Renal pelvis (tissue), 12 donors: ENCODE measurements at places on chromosomes 12 and 14. TPM values are rescaled to one million over a fixed set of nuclear protein-coding genes. Genes with fewer than 3 reads are reported as not detected.
A peak's percentile ranks its signal among the peaks of the same experiment; 100 is the strongest.

DNA sequence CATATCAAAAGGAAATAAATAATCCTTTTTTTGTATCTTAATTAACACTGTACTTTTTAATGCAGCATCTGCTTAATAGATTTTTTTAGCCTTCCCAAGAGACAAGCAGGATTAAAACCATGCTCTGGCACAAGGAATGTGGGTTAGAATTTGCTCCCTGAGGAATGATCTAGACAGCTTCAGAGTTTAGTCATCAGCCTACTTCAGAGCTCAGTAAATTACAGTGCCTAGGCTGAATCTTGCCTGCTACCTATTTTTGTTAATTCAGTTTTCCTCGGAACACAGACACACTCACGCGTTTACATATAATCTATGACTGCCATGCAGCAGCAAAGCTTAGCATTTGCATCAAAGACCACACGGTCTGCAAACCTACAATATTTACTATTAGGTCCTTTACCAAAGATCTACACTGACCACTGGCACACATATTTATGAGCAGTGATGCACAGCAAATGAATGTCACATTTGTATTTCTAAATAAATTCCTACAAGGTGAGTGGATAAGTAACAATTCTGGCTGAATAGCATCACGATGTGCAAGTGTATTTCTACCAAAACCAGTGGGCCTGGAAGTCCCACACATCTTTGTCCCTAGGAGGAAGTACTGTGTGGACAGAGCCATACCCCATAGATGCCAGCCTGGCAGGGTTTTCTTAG lies 309.8 kb upstream of the TMEM132C start:
- no peak for DNase-seq

Gene BATF
- polyA plus RNA-seq: 0.68 TPM

Gene TMTC2
- 33.5 TPM for polyA plus RNA-seq

- no peak for DNase-seq
Observed at GRCh38 chr12:6928703-6929407, 1.1 kb downstream of the ATN1 start.

DNA sequence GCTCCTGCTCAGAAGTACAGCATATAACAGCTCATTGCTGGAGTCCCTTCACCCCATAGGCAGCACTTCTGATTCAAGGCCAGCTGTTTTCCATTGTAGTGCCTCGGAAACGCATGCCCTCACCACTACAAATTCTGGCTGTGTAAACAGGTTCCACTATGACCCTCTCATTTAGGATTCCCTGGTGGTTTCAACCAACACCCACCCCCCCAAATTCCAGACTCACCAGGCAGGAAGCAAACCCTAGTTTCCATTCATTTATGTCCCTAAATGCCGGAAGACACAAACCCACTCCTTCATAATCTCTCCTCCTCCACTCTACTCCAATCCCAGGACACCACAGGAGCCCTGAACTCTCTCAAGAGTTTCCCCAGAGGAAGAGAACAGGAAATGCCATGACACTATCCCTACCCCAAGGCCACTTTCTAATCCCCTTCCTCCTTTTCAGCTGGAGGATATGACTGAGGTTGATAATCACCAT lies 75.9 kb upstream of the TMPO start:
- DNase-seq: no peak

DNA sequence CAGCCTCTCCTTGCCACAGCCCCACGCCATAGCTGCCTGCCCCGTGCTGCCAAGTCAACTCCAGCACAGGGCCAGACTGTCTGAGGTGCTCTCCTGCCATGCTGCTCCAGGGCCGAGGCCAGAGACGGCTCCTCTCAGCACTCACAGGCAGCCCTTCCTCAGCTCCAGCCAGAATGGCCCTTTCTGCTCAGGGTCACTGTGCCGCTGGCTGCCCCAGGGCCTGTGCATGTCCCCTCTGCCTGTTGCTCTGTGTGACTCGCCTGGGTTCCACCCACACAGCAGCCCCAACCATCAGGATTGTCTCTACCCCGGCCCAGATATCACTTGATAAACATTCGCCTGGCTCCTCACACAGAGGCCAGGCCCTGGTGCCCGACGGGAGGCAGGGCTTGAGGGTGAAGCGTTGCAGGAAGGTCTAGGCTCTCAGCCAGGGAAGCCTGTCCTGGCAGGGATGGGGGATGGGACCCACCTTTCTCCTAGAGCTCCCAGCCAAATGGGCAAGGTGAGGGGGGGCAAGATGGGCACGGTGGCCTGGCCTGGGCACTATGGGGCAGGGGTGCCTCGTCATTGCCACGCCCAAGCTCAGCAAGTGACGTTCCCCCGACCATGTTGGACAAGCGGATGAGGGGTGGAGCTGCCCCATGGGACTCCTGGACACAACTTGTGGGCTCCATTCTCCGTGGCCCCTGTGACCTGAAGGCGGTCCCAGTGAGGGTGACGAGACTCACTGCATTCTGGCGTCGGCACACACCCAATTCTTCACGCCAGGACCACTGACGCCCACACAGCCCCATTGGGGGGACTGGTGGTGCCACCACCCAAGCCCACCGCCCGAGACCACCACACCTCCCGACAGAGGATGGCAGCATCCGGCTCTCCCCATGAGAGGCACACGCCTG lies 27.4 kb upstream of the BTBD6 start:
- DNase-seq: no peak

Gene P2RX7
- polyA plus RNA-seq: 0.54 TPM

Gene SYNE2
- polyA plus RNA-seq: 101 TPM

- no peak for DNase-seq
Observed at GRCh38 chr14:58784931-58785330, 147.2 kb downstream of the DACT1 start.

Gene RPAP3
- polyA plus RNA-seq: 42.3 TPM

DNA sequence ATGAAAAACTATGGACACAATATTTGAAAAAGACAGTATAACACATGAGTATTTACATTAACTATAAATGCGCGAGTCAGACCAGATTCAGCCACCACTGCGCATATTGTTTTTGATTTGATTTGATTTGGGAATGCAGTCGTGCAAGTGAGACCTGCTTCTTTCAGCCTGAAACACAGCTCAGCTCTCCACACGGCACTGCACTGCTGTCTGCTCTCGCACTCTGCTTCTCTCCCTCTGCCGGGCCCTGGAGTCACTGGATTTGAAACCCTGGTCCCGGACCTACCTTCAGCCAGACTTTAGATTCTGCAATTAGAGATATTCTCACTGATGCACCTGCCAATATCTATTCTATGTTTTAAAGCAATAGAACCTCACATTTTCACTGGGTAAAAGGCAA lies 143.9 kb upstream of the TMEM132C start:
- no peak for DNase-seq

Gene UBC
- polyA plus RNA-seq: 850 TPM

DNA sequence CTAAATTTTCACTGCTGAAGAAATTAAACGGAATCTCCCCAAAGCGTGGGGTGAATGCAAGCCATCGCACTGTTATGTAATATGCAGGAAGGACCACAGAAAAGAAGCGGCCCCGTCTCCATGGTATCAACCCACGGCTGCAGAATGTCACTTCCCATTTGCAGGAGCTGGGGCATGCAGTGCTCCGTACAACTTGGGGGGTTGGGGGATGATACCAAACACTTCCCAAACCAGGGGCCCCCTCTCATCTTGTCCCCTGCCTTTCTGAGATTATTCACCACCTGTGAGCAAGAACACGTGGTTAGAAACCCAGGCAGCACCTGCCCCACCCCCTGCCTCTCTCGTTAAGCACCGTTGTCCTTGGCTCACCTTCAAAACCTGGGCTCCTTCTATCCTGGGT lies 505.1 kb upstream of the TMEM132C start:
- no peak for DNase-seq

DNA sequence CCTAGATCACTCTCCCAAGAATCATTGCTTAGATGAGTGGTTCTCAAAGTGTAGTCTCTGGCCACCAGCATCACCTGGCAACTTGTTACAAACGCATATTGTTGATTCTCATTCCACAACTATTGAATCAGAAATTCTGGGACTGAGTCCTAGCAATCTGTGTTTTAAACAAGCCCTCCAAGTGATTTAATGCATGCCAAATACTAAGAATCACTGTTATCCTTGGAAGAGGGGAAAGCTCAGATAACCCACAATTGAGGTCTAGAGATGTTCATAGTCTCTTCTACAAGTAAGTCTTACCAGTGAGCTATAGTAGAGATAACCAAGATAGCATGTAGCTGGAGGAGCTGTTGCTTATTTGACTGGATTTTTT lies 666.6 kb downstream of the DIO2 start:
- no peak for DNase-seq

Gene VPS29
- polyA plus RNA-seq: 123 TPM

DNA sequence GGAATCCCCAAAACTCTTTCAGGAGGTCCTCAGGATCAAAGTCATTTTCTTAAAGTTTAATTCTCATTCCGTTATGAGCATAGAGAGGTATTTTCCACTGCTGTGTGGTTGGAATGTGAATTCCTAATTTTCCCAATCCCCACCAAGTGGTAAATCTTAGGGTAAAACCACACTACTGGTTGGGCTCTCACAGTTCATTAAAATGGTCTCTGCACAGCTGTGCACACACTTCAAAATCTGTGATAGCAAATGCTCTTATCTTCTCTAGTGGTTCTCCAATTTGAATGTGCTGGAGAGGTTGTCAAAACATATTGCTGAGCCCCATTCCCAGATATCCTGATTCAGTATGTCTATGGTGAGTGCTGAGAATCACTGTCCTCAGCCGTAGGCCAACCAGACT lies 189.1 kb downstream of the BMP4 start:
- DNase-seq: no peak

GRCh38 chr14:78425330-78425729 lies 255.2 kb downstream of the NRXN3 start:
- no peak for DNase-seq

DNA sequence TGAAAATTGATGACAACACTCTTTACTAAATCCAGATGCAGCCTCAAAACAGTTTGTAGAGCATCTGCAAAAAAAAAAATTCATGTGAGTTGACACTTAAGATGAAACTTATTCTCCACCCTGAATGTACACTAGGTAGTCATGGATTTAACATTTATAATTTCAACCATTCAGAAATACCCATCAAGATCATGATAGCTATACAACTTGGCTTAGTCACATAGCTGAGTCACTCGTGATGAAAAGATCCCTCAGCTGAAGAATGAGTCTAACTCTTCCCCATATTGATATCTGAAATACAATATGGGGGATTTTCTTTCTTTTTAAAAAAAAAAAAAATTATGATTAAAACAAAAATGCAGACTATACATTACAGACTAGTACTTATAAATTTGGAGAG lies 104.8 kb upstream of the PLEKHG7 start:
- no peak for DNase-seq

Gene KRT72
- not detected for polyA plus RNA-seq

GRCh38 chr14:104112609-104113571 lies 25.5 kb upstream of the KIF26A start:
- no peak for DNase-seq

DNA sequence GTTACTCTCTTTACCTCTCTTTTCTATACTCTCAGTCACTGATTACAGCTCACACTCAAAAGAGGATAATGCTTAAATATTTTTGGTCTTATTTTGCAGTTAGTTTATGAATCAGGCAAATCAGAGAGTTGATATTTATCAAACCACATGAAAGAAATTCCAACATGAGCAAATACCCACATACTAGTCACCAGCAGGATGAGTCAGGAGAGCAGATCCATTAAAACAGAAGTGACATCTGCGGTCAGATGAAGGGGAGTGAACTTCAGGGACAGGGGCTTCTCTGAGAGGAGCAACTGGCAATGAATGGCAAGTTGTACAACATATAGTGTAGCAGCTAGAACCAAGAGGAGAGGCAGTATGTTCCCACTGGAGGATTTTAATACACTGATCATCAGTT lies 258.7 kb downstream of the SYT10 start:
- no peak for DNase-seq

DNA sequence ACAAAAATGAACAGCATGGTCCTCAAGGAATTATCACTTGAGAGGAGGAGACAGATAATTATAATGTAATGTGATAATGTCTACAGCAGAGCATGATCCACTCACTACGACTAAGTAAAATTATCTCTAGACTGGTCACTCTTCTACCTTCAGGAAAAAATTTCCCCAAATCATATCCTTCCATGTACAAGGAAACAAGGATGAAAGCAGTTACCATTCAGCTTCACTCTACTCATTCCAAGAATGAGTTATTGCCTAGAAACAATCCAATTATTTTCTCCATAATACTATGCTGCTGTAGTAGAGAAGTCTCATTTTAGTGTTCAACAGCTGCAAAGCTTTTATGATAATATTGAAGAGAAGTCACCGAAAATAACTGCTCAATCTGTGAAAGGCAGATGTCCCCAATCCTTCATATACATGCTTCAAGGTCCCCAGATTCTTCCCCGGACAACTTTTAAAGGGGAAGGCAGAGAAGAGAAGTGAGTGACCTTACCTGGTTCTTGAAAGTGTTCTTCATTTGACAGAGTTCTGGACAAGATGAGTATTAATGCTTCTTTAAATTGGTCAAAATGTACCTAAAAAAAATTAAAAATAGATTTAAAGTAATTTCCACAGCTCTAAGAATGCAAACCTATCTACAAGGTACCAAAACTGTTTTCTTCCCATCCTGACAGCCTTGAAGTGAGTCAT lies 24.6 kb downstream of the NIN start:
- no peak for DNase-seq

- peak; percentile 83 for DNase-seq
Observed at GRCh38 chr14:58637391-58638230, at the start of gene DACT1. DACT1 (plus strand) TSS chr14:58637962; CDS start chr14:58638203, 241 bp downstream.

GRCh38 chr12:43111608-43112007 lies 440.4 kb downstream of the ADAMTS20 start:
- DNase-seq: no peak

DNA sequence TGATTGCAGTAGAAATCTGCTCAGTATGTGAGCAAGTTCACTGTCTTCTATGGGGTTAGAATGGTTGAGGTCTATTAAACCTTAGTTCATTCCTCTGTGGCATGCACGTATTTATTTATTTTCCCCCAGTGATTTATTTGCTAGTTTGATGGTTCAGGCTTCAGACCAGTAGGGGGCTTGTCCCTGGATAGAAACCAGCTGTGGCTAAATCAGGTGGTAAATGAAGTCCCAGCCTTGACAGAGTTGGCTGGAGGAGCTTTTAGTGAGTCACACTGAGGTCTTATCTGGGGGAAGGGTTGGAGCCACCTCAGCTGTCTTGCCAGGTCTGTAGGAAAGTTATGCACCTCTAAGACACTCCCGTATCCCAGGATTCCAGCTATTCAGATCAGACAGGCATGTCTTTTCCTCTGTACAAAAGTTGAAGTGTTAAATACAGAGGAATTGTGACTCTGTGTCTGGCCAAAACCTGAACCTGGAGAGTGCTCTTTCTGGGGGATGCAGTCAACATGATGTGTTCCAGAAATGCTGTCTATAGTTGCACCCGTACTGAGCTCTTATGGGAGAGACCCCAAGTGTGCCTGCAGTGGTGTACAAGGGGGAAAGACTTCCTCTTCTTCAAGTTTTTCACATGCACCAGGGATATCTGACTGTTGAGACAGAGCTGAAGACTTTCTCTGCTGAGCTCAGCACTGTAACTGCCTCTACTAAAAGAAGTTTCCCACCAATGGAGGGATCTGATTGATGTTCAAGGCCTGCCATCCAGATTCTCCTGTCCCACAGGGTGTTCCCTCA lies 1322.1 kb downstream of the TMEM121 start:
- DNase-seq: no peak

Gene METAP2
- polyA plus RNA-seq: 102 TPM

GRCh38 chr14:21108791-21109190 lies 7.9 kb downstream of the TMEM253 start:
- DNase-seq: no peak
